Sigmoid colon (tissue), 7 donors: ENCODE measurements at places on chromosomes 2 and 18.

GRCh38 chr2:217026569-217026968 is 166.7 kb upstream of the TNP1 start:
- DNase-seq: no peak

DNA sequence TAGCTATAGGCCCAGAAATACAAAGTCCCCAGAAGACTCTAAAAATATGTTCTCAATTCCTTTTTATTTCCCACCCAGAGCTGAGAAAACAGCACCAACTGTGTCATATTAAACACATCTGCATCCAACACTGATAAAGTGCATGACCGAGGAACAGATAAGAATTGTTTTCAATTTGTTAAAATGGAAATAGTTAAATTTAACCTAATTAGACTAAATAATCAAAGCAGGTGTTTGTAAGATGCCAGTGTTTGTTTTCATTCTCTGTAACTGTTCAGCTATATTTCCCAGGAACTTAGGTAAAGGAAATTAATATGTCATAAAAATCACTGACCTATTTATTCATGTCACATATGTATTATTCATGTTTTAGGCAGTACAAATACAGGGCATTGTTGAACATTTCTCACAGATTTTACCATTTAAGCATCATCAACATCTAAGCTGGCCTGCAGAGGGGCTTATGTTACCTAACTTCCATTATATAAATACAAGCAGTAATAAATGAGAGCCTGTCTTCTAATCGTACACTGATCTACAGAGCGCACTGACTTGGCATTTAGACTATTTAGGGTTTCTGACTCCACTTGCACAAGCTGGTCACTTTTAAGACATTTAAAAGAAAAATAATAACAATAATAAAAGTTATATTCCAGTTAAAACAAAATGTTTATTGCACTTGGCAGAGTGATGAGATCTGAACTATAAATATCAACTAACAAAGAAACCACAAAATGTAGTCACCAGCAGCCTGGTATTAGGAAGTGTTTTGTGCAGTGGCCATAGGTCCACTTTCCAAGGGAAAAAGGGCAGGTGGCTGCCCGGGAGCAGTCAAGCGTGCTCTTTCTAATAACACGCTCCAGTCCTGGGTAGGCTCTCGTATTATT is 86.6 kb upstream of the ZFP36L2 start:
- DNase-seq: no peak

DNA sequence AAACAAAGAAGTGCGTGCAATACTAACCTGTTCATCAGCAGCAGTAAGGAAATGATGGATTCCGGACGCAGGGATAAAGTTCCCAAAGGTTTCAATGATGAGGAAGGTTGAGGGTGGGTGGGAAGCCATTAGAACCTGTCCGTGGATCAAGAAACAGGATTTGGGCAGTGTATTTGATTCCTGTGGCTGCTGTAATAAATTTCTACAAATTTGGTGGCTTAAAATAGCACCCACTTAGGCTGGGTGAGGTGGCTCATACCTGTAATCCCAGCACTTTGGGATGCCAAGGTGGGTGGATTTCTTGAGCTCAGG is 5.1 kb upstream of the SDC1 start:
- DNase-seq: no peak

DNA sequence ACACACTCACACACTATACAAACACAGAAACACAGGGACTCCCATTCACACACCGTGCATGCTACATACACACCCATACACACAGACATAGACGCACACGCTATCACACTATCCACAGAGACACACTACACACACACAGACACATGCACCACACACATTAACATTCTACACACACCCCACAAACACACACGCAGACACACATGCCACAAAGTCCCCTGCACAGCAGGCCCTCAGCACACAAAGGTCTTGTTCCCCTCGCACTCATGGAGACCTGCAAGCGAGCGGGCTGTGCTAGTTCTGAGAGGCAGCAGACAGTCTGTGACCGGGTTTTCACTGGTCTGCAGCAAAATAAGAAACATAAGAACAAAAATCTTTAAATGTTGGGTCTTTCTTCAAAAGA is 429.6 kb upstream of the SALL3 start:
- no peak for DNase-seq

GRCh38 chr18:60122339-60122738 is 222.5 kb downstream of the PMAIP1 start:
- DNase-seq: no peak

DNA sequence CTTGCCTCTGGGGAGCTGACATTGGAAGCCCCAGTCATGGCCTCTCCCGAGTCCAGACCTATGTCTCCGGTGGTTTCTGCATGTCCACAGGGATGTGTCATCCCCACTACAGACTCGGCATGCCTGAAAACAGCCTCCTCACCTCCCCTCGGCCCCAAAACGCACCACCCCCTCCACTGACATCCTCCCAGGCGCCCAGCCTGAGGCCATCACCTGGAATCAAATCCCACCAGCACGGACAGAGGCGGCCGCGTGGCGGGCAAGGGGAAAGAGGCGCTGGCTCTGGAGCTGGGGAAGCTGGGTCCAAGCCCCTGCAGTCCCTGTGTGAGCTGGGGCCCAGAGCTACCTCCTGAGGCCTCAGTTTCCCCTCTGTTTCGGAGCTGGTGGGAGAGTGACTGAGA is 69.9 kb upstream of the SMAD7 start:
- no peak for DNase-seq

DNA sequence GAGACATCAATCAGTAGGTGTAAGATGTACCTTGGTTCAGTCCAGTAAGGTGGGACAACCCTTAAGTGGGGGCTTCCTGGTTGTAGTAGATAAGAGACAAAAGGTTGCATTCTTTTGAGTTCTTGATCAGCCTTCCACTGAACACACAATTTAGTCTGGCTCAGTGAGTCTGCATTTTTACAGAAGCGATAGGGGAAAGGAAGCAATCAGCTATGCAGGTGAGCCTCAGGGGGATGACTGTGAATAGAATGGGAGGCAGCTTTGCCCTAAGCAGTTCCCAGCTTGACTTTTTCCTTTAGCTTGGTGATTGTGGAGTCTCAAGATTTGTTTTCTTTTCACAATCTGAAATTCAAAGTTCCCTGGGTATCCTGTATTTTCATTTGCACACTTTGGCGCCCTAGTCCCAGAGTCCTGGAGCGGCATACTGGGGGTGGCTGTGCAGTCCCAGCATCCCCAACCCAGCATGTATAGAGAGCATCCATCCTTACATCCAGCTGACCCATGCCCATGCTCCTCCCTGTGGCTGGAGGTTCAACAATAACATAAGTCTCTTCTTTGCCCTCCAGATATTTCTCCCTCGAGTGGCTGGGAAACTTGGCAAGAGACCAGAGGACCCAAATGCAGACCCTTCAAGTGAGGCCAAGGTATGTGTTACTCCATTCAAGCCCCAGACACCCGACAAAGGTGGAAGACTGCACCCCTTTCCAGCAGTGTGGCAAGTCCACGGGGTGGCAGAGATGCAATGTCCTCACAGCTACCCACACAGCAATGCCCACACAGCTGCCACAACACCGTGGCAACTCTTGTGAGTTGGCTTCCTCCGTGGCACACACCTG is 20.1 kb upstream of the PRLH start:
- DNase-seq: no peak

- no peak for DNase-seq
These were observed at the start of gene CCL20 for GRCh38 chr2:227813562-227814353. Gene CCL20 (plus strand): TSS chr2:227813842. CDS start chr2:227813912, 70 bp downstream.

GRCh38 chr2:80073134-80073561 is 231.4 kb downstream of the LRRTM1 start:
- DNase-seq: no peak

DNA sequence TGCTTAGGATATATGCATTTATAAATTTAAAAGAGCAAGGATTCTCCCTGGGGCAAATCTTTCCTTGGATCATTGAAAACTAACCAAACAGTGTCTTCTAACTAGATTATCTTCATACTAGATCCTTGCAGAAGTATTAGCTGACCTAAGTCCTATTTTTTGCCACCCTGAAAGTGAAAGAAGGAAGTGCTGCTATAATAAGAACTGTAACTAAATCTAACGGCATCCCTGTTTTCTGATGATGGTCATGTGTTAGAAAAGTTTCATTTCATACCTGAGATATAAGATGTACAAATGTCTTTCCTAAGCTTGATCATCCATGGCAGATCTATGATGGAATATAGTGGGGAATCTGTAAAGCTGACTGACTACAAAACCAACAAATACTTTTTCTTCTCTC is 102.7 kb downstream of the MAP2 start:
- no peak for DNase-seq

DNA sequence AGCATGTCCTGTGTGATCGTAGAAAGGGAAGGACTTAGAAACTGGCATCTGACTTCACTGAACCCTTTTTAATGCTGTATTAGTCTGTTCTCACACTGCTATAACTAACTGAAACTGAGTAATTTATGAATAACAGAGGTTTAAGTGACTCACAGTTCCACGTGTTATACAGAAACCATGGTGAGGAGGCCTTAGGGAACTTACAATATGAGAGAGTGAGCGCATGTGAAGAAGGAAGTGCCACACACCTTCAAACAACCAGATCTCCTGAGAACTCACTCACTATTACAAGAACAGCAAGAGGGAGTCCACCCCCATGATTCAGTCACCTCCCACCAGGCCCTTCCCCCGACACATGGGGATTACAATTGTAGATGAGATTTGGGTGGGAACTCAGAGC is 811.3 kb downstream of the CPS1 start:
- DNase-seq: no peak

- DNase-seq: no peak
These were observed 779.8 kb downstream of the RNF144A start for GRCh38 chr2:7697052-7697451.

DNA sequence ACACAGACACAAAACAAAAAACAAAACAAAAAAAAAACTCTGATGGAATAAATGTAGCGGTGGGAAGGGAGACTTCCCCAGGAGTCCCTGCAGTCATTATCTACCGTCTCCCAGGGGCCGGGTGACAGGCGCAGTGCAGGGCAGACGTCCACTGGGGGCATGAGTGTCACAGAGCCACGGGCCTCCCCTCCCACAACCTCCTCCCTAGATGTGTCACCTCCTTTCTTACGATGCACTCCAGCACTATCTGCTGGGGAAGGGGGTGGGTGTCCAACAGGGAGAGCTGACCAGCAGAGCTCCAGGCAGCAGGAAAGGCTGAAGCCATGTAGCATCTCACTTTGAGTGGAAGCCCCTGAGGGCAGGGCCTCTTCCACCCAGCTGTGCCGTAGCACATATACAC is 84.5 kb downstream of the LONRF2 start:
- no peak for DNase-seq

DNA sequence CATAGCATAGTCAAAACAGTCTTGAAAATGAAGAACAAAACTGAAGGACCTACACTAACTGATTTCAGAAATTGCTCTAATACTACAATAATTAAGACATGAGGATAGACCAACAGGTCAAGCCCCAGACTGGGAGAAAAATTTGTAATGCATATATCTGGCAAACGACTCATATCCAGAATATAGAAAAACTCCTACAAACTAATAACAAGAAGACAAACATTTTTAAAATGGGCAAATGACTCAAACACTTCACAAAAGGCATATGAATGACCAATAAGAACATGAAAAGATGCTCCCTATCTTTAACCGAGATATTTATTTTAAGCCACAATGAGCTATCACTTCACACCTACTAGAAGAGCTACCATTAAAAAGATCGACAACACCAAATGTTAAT is 14.2 kb downstream of the TGFBRAP1 start:
- no peak for DNase-seq

DNA sequence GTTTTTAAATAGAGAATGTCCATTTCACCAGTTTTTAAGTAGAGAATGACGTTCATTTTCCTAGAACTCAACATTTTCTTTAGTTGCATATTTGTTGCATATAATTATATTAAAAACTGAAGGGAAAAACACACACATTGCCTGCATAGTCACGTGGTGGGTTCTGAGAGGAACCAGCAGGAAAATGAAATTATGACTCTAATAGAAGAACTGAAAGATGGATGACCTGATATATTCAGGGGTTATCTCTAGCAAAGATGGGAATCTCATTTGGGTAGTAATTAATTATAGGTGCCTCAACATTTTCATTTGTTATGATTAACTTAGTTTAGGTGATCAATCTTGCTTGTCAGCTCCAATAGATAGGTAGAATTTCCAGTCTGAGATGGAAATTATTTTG is 288.3 kb downstream of the TRIB2 start:
- no peak for DNase-seq

GRCh38 chr2:178074123-178075005 is 1.8 kb upstream of the PDE11A start:
- DNase-seq: no peak

DNA sequence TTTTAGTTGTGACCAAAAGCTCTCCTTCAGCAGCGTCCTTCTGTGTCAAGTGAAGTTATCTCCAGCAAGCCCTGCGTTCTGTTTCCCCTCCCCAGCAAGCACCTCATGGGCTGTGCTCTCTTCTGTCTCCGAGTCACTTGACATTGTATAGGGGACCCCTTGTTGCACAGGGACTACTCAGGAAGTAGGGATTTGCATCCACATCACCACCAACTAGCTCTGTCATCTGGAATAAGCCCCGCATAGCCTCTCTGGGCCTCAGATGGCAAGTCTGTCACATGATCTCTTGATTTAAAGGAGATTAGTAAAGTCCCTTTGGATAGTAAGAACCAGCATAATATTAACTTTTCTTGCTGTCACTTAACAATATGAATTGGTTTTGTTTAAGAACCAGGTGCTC is 32.0 kb upstream of the STPG4 start:
- no peak for DNase-seq

DNA sequence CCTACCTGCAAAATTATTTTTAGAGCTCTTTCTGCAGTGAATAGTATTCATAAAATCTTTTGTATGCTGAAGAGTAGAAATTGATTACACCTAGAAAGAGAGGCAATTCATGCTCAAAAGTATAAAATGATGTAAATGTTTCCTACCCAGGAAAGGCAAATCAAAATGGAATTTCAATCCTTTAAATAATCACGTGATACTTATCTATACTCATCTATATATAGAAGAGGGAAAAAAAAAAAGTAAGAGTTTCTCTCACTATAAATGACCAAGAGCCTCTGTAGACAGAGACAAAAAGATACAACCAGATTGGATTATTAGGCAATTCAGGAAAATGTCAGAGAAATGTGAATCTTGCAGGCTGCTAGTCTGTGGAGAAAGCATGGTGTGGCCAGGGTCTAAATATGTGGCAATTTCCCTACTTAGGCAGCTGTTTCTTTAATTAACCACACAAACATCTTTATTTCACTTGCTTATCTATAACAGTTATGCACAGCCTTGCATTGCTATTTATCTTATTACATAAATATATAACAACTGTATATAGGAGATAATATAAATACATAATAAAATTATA is 39.5 kb downstream of the METTL8 start:
- no peak for DNase-seq

- no peak for DNase-seq
These were observed 17.3 kb downstream of the PAX3 start for GRCh38 chr2:222281506-222281905.

- DNase-seq: no peak
These were observed 8.4 kb downstream of the SCLY start for GRCh38 chr2:238069021-238069709.
